ENCODE measurements at places on chromosomes 5 and 9.

DNA sequence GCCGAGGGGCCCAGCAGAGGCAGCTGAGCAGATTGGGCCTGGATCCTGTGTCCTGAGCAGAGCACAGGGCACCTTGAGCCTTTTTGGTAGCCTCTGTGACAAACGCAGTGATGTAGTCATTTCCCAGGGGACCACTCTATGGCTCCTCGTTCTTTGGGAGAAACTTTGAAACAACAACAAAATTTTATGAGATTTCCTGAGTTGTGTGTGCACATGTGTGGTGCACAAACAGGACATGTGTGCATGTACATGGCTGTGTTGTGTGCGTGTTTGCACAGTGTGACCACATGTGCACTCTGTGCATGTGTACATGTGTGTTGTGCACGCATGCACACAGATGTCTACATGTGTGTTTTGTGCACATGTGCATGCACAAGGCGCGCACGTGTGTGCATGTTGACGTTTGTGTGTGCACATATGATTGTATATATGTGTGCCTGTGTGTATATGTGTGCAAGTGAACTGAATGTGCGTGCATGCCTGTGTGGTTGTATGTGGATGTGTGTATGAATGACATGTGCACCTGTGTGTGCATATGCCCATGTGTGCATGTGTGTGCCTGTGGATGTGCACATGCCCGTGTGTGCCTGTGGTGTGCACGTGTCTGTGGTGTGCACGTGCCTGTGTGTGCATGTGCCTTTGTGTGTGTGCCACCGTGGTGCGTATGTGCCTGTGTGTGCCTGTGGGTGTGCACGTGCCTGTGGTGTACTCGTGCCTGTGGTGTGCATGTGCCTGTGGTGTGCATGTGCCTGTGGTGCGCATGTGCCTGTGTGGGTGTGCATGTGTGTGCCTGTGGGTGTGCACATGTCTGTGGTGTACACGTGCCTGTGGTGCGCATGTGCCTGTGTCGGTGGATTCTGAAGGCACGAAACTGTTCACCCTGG is 221.6 kb downstream of the CACNA1B start:
- no peak for DNase-seq

GRCh38 chr5:106020894-106021293 is 1649.8 kb downstream of the EFNA5 start:
- DNase-seq = no peak

GRCh38 chr5:4048398-4048797 is 452.8 kb downstream of the IRX1 start:
- no peak for DNase-seq

DNA sequence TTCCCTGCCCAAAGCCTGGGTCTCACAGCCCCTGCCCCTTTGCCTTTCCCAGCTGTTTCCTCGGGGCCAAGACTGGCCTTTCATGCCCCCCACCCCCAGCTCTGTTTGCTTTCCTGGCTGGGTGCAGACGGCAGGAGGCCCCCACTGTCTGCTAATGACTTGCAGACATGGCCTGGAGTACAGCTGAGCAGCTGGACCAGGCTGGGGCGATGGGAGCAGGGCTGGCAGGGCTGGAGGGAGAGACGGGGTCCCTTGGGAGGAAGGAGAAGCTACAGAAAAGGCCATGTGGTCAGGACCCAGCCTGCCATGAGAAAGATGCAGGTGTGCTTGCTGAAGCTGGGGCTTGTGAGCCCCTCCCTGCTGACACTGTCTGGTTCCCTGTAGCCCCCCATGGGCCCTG is 28.3 kb upstream of the GFPT2 start:
- DNase-seq = no peak

GRCh38 chr9:113316030-113316429 is 12.9 kb upstream of the RNF183 start:
- DNase-seq = no peak

DNA sequence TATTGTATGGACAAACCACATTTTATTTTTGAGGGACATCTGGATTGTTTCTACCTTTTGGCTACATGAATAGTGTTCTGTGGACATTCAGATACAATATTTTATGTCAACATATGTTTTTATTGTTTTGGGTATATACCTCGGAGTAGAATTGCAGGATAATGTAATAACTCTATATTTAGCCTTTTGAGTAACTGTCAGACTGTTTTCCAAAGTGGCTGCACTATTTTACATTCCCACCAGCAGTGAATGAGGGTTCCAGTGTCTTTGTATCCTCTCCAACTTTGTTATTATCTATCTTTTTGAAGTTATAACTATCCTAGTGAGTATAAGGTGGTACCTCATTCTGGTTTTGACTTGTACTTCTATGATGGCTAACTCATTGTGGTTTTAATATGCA is 11.0 kb downstream of the NDUFS4 start:
- DNase-seq = no peak

DNA sequence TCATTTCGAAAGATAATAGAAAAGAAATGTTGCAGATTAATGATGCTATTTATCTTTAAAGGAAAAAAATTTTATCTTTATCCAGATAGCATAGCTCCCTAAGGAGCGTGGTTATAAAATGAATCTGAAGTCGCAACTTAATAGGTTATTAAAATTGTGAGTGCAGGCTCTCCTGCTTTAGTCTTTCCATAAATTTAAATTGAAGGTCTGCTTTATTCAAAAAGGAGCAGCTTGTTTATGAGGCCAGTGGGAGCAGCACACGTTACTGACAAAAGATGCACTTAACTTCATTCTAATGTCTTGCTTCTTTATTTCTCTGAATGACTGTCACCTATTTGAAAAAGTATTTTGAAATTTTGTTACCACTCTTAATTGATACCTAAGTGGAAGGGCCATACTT is 95.0 kb downstream of the ZCCHC7 start:
- no peak for DNase-seq

DNA sequence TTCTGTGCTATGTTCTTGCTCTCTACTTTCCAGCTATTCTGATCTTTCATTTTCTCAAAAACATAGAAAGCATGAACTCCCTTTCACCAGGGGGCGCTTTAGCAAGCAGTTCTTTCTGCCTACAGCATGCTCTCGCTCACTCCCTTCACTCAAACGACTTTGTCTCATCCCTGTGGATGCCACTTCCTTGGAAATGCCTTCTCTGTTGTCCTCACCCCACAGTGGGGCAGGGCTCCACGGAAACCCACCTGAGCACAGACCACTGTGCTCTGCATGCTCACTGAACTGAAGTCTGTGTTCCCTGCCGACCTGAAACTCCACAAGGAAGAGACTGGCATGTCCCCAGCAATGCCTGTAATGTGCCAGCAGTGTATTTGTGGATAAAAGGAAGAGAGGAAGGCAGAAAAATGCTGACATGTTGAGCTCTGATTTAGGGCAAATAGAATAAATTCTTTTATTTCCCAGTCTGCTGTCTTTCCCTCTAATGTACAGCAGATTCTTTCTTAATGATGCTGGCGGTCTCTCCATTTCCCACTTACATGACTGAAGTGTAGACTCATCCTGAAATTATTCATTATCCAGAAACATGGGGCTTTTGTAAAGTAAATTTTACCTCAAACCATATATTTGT is 4.9 kb upstream of the ROR2 start:
- DNase-seq = no peak

DNA sequence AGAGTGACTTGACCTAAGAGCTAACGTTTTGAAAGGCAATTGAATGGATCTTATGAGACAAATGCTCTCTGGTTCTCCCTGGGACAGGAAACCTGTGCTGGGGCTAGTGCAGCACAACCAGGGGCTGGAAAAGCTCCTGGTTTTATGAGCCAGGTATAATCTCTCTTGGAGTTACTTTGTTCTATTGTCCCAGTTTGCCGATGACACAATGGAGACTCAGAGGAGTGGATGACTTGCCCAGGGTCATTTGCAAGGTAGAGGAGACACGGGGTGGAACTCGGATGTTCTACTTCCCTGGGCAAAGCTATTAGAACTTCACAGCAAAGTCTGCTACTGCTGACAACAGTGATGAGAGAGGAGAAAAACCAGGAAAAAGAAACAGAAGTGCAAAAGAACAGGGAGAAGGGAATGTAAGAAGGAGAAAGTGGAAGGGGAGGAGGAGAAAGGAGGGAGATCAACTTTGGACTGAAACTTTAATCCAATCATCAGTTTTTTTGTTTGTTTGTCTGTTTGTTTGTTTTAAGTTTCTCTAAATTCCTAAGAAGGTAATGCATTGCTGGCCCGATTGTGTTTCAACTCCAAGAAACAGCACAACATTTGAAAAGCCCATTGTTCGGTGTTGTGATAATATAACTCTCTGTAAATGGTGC is 7.4 kb upstream of the GSN start:
- no peak for DNase-seq

- DNase-seq = no peak
These were observed 63.2 kb downstream of the SERINC5 start for GRCh38 chr5:80192507-80193241.

DNA sequence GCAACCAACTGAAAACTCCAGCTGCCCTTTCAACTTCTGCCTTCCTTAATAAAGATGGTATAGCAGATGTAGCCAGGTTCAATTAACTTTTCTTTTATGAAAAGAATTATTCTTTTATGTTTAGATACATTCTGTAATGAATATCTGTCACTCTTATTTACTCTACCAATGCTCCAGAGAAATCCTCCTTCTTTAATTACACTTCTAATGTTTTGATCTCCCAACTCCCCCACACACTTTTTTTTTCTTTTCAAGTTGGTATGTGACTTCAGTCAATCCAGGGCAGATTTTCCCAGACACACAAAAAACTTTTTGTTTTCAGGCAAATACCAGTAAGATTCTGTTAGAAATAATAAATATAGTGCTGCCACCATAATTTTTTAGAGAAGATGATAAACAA is 1000.0 kb upstream of the DMAC1 start:
- DNase-seq = no peak

DNA sequence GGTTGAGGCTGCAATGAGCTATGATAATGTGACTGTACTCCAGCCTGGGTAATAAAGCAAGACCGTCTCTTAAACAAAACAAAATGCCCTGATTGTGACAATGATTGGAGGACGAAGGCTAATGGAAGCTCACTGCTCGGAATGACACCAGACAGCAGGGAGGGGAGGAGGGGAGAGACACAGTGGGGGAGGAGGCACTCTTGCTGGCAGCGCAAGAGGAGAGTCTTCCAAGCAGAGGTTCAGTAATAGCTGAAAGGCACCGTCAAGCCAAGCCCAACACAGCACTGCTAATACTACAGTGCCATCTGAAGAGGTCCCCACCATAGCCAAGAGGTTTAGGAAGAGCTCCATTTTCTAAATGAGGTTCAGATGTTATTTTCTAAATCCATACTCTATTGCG is 102.3 kb downstream of the GLDC start:
- no peak for DNase-seq

- no peak for DNase-seq
These were observed 25.6 kb downstream of the TGFBI start for GRCh38 chr5:136054142-136055019.

GRCh38 chr9:124208571-124208970 is 49.2 kb upstream of the NEK6 start:
- no peak for DNase-seq

DNA sequence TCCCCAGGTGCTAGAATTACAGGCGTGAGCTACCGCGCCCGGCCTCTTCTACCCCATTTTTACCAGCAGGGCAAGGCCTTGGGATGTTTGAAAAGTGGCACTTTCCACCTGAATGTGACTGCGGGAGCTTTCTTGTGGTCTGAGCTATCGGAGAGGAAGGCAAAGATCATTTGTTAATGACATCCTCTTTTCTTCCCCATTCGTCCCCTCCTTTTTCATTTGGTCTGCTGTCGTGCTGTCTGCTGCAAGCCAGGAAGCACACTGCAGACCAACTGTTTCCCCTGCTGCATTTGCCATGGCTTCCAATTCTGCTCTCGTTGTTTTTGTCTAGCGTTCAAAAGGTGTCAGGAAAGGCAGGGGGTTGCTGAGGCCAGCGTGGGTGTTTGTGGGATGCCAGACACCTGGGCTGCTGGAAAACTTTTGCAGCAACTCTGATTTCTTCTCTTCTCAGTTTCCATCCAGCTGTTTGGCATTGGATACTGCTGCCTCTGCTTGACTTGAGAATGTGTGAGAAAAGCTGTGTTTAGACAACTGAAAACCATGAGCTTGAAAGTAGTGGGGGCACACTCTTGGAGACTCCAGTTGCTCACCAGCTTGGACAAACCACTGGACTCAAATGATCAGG is 196.4 kb upstream of the MSX2 start:
- no peak for DNase-seq

GRCh38 chr5:81235287-81236072 is 2.4 kb downstream of the CKMT2 start:
- no peak for DNase-seq

DNA sequence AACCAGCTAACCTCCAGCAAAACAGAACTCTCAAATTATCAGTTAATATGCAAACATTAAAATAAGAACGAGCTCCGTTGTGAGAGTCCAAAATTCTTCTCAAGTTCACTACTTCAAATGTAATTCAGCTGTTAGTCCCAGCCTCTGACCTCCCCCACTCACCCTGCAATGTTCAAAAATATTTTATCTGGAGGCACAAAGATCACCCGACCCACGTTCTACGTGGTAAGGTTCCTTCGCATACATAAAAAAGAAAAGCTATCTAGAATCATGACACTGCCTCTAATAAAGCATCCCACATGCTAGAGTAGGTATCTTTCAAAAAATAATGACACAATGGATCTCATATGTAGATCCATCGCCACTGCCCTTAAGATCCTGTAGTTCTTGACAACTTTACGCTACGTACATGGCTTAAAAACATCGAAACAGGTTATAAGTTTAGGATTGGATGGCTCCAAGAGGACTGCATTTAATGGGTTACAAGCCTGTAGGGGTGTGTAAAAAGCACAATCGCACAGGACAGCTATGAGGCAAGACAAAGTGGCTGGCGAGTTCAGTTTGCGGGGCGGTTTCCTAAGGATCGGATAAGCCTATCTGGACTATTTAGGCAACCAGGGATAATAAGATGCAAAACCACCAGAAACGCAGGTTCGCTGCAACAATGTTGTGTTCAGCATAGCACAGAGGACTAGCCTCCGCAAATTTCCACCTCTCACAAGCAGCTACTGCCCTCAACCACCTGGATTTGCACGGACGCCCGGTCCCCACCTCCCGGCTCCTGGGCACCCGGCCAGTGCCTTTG is 969 bp downstream of the CLK4 start:
- no peak for DNase-seq

DNA sequence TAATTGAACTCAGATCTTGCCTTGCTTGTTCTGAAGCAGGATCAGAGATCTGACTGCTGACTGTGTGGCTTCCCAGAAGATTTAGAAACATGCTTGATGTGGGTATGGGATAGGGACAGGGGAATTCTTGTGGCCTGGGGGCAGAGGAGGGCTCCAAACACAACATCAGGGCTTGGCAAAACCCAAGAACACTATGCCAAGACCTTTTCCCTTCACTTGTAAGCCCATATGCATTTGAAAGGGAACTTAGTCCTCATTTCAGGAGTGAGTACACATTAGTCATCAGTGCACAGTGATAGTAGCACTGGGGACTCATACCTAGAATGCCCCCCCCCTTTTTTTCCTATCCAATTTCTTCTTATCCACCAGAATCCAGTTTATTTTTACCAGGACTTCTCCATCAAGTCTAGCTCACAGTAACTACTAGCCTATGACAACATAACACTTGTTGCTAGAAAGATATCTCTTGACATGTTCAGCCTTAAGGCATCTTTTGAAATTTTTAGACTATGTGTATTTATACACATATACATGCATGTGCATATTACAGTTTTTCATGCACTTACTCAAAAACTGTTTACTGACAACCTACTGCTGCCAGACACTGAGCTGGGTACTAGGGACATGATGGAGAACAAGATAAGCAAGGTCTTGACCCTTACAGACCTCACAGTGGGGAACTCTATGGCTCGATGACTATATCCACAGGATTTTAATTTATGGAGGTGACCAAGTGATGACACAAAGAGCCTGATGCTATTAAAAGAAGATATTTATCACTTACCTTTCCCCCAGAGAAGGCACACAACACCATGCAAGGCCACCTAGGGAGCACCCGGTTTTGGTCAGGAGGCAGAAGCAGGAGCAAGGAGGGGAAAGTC is 158.3 kb upstream of the MAP3K1 start:
- no peak for DNase-seq
